ENCODE measurements at places on chromosomes 6 and 20.
A peak's percentile ranks its signal among the peaks of the same experiment; 100 is the strongest.

- DNase-seq: no peak
Observed at GRCh38 chr20:19780261-19780660, 22.2 kb downstream of the RIN2 start.

DNA sequence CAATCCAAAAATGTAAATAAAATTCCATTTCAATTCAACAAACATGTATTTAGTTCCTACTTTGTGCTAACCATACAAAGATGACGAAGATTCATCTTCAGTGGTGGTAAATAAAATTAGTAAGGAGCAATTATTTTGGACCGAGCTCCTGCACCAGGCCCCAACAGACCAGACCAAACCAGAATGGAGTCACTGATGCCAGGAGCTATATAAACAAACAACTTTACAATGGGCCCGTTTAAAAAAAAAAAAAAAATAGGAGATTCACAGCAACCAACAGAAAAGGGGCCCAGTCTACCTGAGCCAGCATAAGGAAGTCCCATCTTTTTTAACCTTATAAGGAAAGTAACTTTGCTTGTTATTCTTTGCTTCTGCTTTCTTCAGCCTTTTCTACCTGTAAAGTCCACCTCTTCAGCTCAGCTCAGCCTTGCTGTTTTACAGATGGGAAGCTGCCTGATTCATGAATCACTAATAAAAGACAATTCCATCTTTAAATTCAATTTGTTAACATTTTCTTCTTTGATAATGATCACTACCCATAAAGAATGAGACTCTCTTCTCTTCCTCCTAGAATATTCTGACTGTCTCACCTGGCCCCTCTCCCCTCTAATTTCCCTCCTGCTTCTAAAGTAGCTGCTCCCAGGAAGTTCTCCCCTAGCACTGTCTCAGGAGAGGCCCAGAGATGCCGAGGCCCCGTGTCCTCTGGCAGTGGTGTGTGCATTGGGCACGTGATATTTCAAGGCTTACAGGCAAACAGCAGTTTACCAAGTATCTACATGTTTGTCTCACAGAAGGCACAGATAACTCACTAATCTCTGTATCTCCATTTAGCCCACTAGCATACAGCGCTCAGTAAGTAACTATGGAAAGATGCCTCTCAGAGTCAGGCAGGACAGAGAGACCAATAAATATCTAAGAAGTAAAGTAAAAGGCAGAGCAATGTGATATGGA lies 8.4 kb downstream of the MBOAT1 start:
- no peak for DNase-seq

- DNase-seq: no peak
Observed at GRCh38 chr6:149128489-149129145, 188.9 kb upstream of the TAB2 start.

DNA sequence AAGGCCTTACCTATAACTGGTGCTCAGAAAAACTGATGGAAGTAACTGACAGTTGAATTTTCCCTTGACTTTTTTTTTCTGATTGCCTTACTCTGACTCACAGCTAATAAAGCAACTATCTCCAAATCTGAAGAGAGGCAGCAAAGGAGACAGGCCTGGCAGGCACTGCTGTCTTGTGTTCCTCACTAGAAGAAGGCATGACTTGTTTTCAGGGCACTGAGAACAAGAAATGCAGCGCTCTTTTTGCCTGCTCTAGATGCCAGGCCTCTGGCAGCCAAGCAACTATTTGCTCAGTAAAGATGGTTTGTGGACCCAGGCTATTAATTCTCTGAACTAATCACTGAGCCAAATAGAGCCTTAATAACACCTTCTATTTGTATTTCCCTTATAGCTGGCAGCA lies 155.1 kb downstream of the PRDM13 start:
- no peak for DNase-seq

DNA sequence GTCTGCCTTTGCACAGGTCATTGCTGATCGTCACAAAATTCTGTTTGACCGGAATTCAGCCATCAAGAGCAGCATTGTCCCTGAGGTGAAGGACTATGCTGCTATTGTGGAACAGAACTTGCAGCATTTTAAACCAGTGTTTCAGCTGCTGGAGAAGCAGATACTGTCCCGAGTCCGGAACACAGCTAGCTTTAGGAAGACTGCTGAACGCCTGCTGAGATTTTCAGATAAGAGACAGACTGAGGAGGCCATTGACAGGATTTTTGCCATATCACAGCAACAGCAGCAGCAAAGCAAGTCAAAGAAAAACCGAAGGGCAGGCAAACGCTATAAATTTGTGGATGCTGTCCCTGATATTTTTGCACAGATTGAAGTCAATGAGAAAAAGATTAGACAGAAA lies 24.6 kb upstream of the CALHM6 start:
- no peak for DNase-seq

GRCh38 chr6:144075875-144076274 lies 19.5 kb downstream of the SF3B5 start:
- no peak for DNase-seq

DNA sequence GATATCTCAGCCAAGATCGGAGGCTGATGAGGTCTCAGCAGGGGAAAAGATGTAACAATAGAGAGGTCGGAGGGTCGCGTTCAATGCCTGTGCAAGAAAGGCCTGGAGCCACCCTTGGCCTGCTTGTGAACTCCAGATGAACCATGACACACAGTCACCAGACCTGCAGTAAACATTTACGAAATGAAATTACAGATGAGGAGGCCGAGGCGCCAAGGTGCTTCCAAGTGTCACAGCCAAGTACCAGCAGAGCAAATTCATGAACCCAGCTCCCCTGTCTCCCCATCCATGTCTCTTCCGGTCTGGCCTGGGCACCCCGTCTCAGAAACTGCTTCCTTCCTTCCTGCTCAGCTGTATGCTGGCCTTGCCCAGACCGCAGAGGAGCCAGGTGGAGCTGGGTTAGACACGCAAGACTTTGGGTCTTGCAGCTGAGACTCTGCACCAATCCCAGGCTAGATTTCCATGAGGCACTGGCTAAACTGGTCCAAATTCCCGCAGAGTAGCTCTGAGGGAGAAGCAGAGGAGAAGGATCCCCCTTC lies 48.1 kb downstream of the CHMP4B start:
- no peak for DNase-seq

DNA sequence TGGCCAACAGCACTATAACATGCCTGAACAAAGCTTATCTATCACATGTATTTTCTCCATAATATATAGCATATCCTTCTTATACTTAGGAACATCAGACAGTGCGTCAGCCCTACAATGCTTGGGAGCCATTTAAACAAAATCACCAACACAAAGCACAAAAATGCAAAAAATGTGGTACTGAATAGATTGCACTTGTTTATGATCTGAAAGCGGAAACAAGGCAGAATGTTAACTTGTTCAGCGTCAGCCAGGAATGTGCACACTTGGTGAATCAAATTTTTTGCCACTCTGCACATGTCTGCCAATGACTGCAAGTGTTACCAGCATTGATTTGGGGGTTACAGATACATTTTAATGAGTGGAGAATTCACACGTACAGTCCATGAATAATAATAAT lies 14.8 kb downstream of the SLC35A1 start:
- no peak for DNase-seq

DNA sequence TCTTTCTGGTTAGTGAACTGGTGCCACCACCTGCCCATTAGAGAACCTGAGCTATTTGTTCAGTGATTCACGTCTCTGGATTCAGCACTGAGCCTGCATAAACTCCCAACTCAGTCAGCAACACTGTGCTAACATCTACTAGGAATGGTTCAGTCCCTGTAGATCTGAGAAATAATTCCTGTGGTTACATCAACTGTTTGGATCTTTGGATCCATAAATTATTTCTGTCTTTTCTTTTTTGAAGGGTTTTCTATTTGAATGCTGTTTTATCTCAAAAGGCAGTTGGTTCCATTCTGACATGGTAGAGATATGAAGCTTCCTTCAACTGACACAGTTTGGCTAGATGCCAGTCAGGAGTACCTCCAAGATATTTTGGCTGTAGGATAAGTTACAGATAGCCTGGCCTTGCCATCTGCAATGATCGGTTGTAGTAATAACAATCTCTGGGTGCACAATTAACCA lies 125.9 kb downstream of the TRMT11 start:
- peak; percentile 4 for DNase-seq

GRCh38 chr20:23023621-23024177 lies 11.4 kb upstream of the SSTR4 start:
- no peak for DNase-seq

- no peak for DNase-seq
Observed at GRCh38 chr6:146212781-146213180, 183.9 kb downstream of the GRM1 start.

DNA sequence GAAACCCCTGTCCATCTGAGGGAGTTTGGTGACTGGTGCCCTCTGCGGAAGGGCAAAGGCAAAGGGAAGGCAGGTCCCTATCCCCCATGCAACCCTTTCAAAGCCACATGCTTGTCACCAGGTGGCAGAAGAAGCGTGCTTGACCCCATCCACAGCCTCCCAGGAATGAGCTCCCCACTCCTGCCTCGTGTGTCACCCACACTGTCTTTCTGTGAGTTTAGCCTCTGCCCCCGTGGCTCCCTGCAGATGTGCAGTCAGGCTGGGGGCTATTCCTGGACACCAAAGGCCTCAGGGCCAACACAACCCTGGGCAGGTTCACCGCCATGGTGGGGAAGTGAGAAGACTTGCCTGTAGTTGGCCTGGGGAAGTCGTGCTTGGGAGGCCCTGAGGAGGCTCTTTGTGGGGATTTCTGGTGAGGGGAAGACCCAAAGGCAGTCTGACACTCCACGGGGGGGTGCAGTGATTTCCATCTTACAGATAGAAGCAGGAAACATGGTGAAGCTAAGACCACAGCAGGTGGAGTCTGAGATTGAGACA lies 16.6 kb upstream of the PCMTD2 start:
- no peak for DNase-seq

GRCh38 chr20:24560571-24561491 lies 91.4 kb downstream of the SYNDIG1 start:
- DNase-seq: no peak

DNA sequence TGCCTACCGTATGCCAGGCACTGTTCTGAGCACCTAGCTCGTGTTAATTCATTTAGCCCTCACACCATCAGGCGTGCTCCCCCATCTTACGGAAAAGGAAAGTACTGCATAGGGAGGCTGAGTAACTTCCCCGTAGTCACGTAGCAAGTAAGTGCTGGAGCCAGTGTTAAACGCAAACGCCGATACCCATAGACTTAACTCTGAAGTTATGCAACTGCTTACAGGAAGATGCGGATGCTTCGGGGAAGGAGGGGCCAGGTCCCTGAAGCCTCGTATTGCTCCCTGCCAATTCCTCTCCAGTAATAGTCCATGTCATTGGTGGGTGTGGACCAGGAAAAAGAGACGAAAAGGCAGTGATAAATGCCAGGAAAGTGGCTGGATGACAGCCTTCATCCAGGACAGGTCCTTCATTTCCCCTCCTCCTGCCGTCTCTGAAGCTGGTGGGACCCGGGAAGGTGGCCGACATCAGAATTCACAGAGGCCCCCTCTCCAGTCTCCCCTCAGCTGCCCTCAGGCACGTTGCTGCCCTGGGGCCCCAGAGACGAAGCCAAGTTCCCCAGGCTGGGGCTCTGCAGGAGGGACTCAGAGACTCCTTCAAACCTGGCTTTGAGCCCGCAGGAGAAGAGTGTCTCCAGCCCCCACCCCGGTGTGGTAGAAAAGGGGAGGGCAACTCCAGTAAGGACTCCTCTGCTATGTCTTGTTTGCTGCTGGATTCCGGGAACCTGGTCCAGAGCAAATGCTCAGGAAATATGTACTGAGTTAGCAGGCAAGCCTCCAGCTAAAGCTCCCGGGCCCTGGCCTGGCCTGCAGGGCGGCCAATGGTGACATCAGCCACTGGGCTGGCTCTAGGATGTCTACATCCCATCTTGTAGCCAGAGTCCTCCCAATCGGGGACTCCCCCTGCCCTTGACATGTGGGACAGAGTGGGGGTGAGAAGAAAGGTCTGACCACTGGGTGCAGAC lies 37.8 kb downstream of the RAB44 start:
- DNase-seq: no peak

- DNase-seq: no peak
Observed at GRCh38 chr20:19382386-19383340, 170.2 kb downstream of the SLC24A3 start.

DNA sequence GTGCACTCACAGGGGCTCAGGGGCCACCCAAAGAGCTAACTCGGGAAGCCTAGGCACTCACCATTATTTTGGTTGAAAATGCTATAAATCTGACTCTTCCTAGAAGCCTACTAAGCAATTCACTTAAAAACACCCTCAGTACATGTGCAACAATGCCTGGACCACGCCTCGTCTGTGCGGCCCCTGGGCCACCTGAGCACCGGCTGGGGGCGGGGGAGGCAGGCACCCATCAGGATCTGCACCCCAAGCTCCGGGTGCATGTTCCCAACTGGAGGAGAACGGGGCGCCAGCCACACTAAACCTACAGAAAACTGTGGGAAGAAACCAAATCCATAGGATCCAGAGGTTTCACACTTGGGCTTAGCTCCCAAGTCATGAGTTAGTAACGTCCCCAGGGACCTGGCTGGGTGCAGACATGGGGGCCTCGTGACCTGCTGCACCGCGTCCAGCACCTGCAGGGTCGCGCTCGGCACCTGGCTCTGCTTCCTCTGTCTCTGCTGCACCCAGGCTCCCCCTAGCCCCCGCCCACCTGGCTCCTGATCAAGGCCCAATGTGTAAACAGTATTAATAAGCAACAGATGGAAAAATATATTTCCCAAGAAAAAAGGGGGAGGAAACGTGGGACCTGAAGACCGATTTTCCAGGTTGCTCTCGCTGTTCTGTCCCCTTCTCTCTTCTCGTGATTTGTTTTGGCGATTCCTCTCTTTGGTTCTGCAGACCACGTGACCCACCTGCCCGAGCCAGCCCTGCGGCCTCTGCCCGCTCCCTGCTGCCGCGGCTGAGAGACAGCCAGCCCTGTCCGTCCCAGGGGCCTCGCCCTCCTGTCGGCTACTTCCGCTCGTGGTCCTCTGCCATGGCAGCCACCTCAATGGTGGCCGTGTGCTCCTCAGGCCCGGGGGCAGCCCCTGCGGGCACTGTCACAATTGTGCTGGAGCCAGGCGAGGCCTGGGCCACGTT lies 15.5 kb upstream of the HELZ2 start:
- no peak for DNase-seq

DNA sequence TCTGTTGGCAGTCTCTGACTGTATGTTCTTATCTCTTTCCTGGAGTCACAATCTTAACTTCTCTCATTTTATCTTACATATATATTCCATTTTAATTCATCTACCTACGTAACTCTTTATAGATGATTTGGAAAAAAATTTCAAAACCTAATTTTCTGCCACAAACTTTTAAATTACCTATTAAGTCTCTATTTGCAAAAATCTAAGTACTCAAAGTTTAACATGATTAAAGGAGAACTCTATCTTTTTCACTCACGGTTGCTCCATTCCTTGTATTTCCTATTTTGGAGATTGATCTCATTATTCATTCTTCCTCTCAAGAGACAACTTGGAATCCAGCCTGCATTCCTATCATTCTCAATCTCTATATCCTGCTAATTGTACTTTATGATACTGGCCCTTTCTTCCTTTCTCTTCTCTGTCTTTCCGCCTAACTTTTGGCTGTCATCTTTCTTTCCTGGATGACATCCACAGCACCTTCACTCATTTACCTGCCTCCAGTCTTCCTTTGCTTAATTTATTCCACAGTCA lies 1071.1 kb upstream of the CITED2 start:
- DNase-seq: no peak

GRCh38 chr6:76166297-76166696 lies 93.8 kb upstream of the IMPG1 start:
- DNase-seq: no peak

Measured in kidney epithelial cell (primary cell).